ENCODE measurements at places on chromosomes 1 and 21. TPM values are rescaled to one million over a fixed set of nuclear protein-coding genes. Genes with fewer than 3 reads are reported as not detected.

The ERICH3 gene
- not detected for total RNA-seq

The ARV1 gene
- 17.3 TPM for total RNA-seq

The IL19 gene
- total RNA-seq: 5.5 TPM

The RXFP4 gene
- total RNA-seq: not detected

The OR2T11 gene
- total RNA-seq: not detected

The FMO1 gene
- total RNA-seq: 1.8 TPM

The FAM151A gene
- not detected for total RNA-seq

The S100A5 gene
- total RNA-seq: not detected

The AMY1C gene
- not detected for total RNA-seq

The IQCC gene
- 1.3 TPM for total RNA-seq

The LCE3A gene
- total RNA-seq: not detected

The LHX8 gene
- total RNA-seq: not detected

The ACKR1 gene
- 17.6 TPM for total RNA-seq

The ETV3L gene
- total RNA-seq: not detected

The SPAG17 gene
- total RNA-seq: 18.8 TPM

The LDLRAD1 gene
- total RNA-seq: 0.24 TPM

The FMOD gene
- 4.5 TPM for total RNA-seq

The SLC26A9 gene
- total RNA-seq: 2.3 TPM

The OR10J4 gene
- total RNA-seq: not detected

The SHISAL2A gene
- total RNA-seq: 0.36 TPM

The LMX1A gene
- total RNA-seq: 0.04 TPM
